Stomach (tissue), 19 donors: ENCODE measurements at places on chromosomes 6 and 20. TPM values are rescaled to one million over a fixed set of nuclear protein-coding genes. Genes with fewer than 3 reads are reported as not detected.

- no peak for DNase-seq
Observed at GRCh38 chr6:98724537-98724936, 109.8 kb upstream of the POU3F2 start.

The BNIP5 gene
- polyA plus RNA-seq, result 3.8 TPM

DNA sequence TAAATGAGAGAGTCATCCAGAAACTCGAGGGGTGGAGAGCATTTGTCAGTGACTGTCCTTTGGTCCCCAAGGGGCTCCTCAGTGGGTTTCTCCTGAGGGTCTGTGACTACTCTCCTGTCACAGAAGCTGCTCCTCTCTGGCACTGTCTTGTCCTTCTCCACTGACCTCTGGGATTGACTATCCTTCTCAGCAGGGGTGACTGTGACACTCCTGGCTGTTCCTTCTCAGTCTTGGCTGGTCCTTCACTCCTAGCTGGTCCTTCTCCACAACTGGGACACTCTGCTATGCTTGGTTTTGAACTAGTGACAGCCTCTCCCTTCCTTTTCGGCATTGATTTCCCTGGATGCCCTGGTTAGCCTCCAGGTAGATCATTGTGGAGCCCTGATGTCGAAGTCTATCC is 33.5 kb downstream of the DYNLT1 start:
- DNase-seq, result no peak

The CYP21A2 gene
- polyA plus RNA-seq, result 1.4 TPM

GRCh38 chr20:36591281-36591680 is 14.3 kb upstream of the RAB5IF start:
- DNase-seq, result no peak

The PHACTR3 gene
- polyA plus RNA-seq, result 3.7 TPM
